ENCODE measurements at places on chromosomes 16 and 17.

GRCh38 chr17:62655656-62656055 is 28.2 kb downstream of the MRC2 start:
- no peak for DNase-seq

- no peak for DNase-seq
Observed at GRCh38 chr16:27232901-27233625, 29.7 kb downstream of the KDM8 start.

DNA sequence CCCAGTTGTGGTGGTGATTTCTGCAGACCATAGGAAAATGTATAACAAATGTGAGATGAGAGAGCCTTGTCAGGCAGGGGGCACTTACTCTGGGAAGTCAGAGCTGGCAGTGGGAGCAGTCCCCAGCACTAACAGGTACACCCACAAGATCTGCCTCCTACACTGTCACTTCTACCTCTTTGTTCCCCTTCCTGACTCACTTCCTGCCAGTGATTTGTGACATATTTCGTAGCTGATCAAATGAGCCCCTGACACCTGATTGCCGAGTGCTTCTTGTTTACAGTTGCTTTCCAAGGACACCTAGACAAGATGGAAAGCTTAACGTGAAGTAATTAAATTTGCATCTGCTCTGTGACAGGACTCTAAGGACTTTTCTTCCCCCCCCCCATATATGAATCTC is 40.5 kb downstream of the FTO start:
- no peak for DNase-seq

DNA sequence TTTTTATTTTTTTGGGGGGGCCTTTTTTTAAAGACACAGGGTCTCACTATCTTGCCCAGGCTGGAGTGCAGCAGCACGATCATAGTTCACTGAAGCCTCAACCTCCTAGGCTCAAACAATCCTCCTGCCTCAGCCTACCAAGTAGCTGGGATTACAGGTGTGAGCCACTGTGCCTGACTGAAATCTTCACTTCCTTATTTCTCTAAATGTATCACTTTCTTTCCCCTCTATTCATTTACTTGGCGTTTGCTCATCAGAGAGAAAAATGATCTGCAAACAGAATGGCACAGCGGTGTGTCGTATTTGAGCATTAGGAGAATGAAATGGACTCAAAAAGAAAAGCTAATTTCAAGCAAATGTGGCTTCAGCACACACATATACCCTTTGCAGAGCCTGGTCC is 44.3 kb upstream of the CDH5 start:
- no peak for DNase-seq

- no peak for DNase-seq
Observed at GRCh38 chr16:31664683-31665482, 137.2 kb downstream of the AHSP start.

GRCh38 chr17:70426752-70427151 is 257.4 kb downstream of the KCNJ2 start:
- no peak for DNase-seq

DNA sequence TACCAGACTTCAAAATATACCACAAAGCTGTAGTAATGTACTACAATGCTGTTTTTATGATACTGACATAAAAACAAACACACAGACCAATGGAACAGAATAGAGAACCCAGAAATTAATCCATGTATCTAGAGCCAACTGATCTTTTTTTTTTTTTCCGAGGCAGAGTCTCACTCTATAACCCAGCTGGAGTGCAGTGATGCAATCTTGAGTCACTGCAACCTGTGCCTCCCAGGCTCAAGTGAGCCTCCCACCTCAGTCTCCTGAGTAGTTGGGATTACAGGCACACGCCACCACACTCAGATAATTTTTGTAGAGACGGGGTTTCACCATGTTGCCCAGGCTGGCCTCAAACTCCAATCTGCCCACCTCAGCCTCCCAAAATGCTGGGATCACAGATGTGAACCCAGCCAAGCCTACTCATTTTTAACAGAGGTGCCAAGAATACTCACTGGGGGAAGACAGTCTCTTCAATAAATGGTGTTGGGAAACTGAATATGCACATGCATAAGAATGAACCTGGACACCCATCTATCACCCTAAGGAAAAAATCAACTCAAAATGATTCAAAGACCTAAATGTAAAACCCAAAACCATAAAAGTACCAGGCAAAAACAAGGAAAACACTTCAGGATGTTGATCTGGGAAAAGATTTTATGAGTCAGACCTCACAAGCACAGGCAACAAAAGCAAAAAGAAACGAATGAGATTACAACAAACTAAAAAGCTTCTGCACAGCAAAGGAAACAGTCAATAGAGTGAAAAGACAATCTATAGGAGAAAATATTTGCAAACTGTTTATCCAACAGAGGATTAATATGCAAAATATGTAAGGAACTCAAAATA is 63.1 kb downstream of the STX8 start:
- no peak for DNase-seq

DNA sequence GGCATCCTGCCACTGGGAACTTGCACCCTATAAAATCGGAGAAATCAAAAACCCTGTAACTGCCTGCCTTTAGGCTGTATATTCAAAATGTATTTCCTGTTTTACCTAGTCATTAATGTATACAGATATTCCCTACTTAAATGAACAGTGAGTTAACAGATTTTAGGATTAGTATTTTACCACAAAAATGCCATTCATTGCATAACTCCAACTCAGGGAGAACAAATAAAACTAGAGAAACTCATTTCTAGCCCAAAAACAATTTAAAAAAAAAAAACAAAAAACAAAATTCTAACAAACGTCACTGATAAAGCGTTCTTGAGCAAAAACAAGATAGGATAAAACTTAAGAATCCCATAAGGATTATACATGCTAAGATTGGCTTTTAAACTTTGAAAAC is 3.7 kb upstream of the DHX33 start:
- DNase-seq: no peak
